Cardiac muscle cell (in vitro differentiated cells and primary cell): ENCODE measurements at places on chromosomes 4 and X.

DNA sequence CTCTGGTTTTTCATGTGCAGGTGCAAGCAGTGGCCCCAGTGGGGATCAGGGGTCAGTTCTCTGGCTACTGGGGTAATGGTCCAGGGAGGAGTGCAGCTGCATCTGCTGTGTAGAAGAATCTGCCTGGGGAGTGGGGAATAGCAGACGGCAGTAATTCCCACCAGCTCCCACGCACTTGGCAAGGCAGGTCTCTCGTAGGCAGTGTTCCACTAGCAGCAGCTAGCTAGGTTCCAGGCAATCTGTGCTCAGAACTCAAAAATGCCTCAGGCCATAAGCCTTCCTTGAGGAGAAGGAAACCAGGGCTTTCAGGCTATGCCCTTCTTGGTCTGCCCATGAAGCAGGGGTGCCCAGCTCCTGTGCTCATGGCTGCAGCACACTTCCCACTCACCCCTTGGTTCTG is 38.8 kb downstream of the DCLK2 start:
- no peak for DNase-seq

DNA sequence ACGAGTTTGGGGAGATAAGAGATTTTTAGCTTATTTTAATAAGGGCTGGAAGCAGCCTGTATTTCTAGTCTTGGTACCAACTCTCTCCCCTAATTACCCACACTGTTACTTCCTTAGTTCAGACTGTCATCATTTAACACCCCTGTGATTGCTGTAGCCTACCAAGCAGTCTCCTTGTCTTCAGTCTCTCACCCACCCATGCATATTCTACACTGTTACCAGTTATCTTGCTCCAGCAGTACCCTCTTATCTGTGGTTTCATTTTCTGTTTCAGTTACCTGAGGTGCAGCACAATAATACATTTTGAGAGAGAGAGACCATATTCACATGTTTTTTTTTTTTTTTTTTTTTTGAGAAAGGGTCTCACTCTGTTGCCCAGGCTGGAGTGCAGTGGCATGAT is 80.2 kb downstream of the DIAPH2 start:
- no peak for DNase-seq

DNA sequence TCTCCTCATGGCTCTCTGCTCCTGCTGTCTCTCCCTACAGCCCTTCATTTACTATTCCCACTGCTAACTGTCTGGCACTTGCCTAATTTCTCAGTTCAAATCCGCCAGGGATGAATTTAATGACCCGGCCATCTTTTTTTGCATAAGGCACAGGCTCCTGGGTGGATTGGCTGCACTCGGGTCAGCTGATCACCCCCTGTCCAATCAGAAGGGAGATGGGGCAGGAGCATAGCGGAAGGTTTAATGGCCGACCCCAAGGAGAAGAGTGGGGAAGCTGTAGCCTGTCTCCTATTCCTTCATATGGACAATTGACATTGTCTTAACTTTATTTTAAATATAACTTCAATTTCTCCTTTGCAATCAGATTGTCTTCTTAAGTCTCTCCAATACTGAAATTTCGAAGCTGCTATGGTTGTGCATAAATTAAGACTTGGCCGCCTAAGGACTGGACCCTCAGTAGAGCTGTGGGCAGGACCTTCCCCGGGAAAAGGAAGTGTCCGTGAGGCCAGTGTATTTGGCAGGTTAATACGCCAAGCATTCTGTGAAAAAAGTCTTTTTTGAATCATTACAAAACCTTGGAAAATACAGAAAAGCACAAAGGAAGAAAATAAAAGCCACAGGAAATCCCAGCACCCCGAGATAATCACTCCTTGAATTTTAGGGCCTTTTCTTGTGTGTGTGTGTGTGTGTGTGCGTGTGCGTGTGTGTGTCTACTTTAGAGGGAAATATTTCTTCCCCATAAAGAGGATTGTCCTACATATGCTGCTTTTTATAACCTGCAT is 55.5 kb downstream of the SMIM20 start:
- no peak for DNase-seq

GRCh38 chrX:74343343-74344279 is 39.6 kb downstream of the ZCCHC13 start:
- peak; percentile 95 for DNase-seq

DNA sequence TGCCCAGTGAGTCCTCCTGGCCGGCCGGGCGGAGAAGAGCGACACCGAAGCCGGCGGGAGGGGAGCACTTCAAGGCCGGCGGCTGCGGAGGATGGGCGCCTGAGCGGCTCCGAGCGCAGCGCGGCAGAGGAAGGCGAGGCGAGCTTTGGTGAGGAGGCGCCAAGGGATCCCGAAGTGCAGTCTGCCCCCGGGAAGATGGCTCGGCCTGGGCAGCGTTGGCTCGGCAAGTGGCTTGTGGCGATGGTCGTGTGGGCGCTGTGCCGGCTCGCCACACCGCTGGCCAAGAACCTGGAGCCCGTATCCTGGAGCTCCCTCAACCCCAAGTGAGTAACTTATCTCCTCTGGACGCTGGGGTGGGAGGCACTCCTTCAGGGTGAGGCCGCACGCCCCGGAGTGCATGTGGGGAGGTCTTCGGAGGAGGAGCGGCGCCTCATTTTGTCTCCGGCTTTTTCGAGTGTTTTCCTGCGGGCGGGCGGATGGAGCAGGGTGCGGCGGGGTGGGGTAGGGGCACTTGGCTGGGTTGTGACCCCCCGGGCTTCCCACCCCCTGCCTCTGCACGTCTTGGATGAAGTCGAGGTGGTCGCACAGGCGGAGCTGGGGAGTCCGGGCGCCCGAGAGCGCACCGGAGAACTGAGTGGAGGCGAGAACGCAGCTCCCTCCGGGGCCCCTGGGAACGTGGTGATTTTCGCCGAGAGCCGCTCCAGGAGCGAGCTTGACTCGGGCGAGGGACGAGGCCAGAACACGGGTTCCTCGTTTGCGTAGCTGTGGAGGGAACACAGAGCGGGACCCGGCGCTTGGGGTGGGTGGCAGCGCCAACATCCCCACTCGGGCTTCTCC is 979 bp downstream of the EFNB1 start:
- DNase-seq: peak; percentile 45

DNA sequence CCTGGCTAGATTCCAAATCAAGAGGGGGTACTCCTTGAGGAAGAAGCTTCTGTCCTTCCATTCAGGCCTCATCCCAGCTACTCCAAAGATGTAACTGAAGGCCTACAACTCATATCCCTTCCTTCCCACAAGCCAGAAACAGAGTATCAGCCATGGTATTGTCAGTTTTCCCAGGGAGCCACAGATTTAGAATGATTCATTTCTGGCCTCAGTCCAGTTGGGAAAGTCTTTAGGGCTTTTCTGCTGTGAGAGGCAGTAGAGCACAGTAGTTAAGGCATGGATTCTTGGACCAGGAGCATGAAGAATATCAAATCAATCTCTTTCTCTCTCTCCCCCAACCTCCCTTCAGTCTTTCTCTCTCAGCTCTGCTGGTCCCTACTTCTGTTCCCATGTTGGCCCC is 505.0 kb downstream of the BCOR start:
- DNase-seq: peak; percentile 37

DNA sequence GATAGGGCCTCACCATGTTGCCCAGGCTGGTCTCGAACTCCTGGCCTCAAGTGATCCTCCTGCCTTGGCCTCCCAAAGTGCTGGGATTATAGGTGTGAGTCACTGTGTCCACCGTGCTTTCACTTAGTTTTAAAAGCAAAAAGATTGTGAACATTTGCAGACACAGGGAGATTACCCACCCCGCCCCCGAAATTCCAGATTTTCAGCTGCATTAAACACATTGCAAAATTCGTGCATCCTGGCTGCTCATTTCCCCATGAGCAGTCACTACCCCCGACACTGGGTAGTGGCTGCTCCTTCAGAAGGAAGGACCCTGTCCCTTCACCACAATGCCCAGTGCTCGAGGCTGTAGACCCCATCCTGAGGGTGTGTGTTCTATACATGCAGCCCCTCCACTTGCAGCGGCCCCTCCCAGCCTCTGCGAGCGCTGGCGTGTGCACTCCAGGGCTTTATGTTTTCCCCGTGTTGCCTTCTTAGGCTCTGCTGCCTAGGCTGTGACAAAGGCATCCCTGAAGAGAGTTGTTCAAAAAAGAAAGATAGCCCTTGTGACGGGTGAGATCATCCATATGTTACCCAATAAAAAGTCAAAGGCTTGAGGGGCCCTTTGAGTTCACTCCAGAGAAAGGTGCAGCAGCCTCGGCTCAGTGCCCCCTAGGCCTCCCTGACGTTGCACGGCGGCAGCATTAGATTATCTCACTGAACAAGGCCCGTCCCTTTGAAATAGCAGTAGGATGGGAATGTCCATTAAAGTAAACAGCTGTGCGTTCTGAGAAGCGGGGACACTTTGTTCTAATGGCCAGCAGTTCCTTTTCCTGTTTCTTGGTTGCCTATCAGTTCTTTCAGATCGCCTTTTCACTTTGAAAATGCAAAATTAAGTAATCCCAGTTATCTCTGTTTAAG is 71.6 kb downstream of the SHROOM2 start:
- DNase-seq: no peak

DNA sequence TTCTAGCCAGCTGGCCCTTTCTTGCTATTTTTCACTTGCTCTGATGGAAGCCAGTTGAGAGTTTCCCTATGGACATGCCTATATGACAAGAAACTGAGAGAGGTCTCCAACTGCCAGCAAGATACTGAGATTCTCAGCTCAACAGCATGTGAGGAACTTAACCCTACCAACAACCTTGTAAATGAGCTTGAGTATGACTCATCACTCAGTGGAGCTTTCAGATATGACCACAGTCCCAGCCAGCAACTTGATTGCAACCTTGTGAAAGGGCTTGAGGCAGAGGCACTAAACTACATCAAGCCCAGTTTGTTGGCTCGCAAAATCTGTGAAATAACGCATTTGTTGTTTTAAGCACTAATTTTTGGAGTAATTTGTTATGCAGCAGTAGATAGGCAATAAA is 175.8 kb downstream of the COMMD8 start:
- DNase-seq: peak; percentile 56

GRCh38 chr4:38180456-38180855 is 220.3 kb downstream of the PTTG2 start:
- no peak for DNase-seq

GRCh38 chr4:123856689-123857545 is 460.3 kb downstream of the SPRY1 start:
- DNase-seq: peak; percentile 75

GRCh38 chr4:70183168-70183939 is 12.2 kb upstream of the ODAM start:
- DNase-seq: peak; percentile 80

DNA sequence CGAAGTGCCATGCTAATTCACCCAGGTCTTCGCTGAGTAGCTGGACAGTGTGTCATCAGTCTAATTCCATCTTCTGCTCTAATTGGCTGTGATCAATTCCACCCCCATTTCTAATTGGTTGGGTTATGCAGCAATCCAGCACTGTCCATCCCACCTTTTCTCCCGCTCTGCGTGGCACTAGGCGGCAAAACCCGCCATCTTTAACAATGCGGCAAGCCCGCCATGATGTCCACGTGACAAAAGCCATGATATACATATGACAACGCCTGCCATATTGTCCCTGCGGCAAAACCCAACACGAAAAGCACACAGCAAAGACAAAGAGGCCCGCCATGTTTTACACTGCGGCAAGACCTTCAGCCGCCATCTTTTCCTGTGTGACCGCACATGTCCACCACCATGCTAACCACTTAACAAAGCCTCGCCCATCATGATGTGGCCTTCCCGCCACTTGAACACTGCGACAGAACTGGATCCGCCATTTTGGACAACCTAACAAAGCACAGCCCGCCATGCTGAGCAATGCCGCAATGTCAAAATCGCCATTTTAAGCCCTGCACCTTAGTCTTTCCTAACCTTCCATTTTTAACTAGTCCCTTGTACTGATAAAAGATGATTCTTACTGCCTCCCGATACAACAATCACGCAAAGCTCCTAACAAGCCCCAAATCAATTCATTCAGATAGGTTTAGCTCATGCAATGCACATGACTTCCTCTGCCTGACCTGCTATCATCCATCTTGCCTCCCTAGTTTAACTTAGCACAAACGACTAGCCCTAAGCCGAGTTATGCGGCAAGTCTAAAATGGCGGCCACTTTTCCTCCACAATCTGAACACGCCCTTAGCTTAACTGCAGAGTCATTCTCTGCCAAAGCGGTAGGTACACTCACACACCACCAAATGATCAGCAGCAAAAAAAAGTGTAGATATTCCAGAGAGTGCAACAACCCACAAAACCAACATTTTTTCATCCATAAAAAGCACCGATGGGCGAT is 288.3 kb downstream of the CHIC1 start:
- DNase-seq: no peak

- no peak for DNase-seq
Observed at GRCh38 chr4:74114234-74114633, 15.2 kb upstream of the CXCL2 start.

- no peak for DNase-seq
Observed at GRCh38 chr4:98996765-98997068, 1.2 kb downstream of the METAP1 start.

DNA sequence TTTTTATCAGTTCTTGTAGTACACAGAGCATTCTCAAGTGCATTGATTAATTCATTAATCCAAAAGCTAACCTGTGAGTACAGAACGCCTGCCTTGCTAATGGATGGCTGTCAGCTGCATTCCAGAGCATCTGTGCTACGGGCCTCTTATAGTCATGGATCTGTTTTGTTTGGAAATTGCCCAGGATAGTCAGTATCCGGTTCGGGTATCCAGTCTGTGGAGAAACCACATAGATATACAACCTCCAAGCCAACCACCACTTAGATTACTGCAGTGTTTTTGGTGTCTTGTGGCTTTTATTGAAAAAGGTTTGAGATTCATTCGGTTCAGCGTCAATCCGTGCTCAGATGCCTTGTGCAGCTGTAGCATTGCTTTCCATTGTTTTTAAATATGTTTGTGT is 4.0 kb downstream of the LAP3 start:
- DNase-seq: no peak

DNA sequence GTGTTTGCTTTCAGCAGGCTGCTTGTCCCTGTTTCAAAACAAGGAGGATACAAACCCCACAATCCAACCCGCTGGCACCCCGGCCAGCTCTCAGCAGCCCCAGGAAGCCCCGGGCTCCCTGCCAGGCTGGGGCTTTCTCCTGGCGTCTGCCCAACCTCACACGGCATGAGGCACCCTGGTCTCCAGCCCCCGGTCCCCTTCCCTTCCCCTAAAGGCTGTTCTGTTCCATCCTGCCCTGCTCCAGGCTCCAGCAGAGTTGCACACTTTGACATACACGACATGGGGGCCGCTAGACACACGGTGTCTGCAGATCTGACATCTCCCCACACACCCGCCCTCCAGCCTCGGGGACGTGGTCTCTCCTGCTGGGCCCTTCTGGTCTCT is 107.7 kb upstream of the ADRA2C start:
- DNase-seq: no peak
